ENCODE measurements at places on chromosomes 3 and 15. TPM values are rescaled to one million over a fixed set of nuclear protein-coding genes. Genes with fewer than 3 reads are reported as not detected.

EFCC1 gene
- total RNA-seq, result 25.1 TPM

DNA sequence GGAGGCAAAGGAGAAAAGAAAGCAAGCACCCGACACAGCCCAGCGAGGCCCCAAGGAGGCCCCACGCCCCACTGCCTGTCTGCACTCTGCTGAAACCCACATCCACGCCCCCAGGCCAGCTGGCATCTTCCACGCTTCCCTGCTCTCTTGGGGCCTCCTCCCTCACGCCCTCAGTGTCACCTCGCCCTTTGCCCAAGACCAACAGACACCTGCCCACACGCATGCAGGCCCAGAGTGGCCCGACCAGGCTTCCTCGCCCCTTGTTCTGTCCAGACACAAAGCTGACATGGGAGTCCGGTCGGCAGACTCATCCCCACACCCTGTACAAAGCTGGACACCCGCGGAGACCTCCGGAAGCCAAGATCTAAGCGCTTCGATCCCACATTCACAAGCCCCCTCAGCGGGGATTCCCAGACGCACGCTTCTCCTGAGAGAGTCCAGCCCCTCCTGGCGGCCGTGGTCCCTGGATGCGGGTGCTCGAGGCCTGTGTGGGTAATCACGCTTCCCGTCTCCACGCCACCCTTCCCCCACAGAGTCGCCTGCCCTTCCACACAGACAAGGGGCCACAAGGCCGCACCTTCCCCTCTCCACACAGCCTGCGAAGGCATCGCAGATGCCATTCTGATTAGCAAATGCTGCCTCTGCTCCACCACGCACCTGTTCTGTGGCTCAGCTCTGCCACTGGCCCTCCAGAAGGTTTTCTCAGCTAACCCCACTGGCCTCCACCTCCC is 176.6 kb downstream of the XXYLT1 start:
- DNase-seq, result no peak

SH2D7 gene
- 2.3 TPM for total RNA-seq

GATM gene
- total RNA-seq, result 136 TPM

- DNase-seq, result no peak
These were observed 326.4 kb upstream of the IGF1R start for GRCh38 chr15:98321896-98322295.

GRCh38 chr15:96066852-96067495 is 263.5 kb upstream of the NR2F2 start:
- no peak for DNase-seq

DNA sequence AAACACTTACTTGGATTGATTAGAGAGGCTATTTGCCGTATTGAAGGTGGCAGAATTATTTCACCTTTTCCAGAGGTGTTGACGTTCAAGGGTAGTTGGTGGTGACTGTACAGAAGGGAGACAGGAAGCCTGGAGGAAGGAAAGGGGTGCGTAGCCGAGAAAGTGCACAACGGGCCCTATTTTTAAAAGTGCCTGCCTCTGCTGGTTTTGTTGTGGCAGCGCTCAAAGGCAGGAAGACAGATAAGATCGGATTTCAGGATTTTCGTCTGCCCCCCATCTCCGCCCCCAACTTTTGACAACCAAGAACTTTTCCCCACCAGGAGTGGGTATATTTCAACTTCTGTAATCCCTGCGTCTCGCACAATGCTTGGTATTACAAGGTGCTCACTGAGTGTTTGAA is 38.5 kb downstream of the SMAD3 start:
- DNase-seq, result no peak

TMA7 gene
- 165 TPM for total RNA-seq

- no peak for DNase-seq
These were observed 68.0 kb downstream of the FNDC3B start for GRCh38 chr3:172107403-172107802.

DNA sequence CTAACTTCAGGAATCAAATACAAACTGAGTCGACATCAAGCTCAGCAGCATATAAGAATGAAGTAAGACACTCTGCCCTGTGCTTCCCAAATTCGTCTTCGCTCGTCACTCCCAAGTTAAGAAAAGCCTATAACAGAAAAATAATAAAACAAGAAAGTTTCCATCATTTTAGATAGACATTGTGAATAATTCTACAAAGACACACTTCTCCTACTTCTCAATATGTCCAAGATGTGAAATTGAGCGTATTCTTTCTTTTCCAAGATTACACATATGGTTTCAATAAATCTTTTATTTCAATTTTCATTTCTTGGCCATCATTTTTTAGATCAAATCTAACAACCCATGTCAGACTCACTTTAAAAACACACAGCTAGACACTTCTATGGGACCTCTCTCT is 85.1 kb downstream of the FSIP1 start:
- DNase-seq, result no peak

DNA sequence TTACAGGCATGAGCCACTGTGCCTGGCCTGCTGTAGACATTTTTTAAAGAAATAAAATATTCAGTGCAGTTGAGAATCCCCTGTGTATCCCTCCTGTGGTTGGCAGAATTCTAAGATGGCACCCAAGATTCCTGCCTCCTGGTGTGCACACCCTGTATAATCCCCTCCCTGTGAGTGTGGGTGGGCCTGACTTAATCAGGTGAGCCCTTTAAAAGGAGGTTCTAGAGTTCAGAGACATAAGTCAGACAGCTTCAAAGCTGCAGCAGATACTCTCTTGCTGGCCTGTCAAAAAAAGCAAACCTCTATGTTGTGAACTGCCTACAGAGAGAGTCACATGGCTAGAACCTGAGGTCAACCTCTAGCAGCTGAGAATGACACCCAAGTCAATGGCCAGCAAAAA is 7.0 kb upstream of the VIPR1 start:
- no peak for DNase-seq

- no peak for DNase-seq
These were observed 29.0 kb upstream of the TIMP4 start for GRCh38 chr3:12187448-12188327.

- DNase-seq, result no peak
These were observed 534.5 kb upstream of the KCNMB2 start for GRCh38 chr3:178001670-178002101.

ROPN1 gene
- not detected for total RNA-seq

Data from mucosa of gallbladder (tissue), 1 donor.